ENCODE measurements at places on chromosomes 11 and 22.
A peak's percentile ranks its signal among the peaks of the same experiment; 100 is the strongest.

GRCh38 chr11:103609117-103610066 is 427.0 kb upstream of the DDI1 start:
- no peak for DNase-seq

- no peak for DNase-seq
Observed at GRCh38 chr11:78397398-78397797, 20.2 kb downstream of the GAB2 start.

DNA sequence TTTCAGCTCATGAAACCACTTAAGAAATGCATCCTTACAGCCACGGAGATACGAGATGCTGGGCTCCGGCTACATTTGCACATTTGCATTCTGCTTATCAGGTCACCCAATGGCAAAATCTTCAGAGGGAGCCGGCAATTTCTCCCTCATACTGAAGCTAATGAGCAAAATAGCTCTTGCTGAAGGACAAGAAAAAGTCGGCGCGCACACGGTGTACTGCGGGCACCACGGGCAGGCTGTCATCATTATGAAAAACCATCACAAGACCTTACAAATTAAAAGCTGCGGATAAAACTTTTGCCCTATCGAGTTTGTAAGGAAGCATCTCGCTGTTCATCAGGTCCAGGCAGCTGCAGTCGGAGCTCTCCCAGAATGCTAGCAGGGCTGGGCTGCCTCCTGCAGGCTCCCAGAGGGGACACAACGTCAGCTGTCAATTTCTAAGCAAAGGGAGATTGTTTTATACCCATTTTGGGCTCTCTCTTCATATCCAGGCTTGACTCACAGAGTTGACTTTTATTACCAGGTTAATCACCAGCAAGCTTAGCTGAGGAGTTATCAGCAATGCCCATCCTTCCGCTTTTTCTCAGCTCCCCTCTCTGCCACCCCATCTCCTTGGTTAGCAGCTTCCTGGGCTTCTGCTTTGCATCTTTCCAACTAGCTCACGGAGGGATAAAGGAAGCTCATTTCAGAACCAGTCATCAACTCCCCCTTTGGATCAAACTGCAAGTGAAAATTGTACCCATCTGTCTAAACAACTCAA is 375.1 kb downstream of the OPCML start:
- peak; percentile 20 for DNase-seq

DNA sequence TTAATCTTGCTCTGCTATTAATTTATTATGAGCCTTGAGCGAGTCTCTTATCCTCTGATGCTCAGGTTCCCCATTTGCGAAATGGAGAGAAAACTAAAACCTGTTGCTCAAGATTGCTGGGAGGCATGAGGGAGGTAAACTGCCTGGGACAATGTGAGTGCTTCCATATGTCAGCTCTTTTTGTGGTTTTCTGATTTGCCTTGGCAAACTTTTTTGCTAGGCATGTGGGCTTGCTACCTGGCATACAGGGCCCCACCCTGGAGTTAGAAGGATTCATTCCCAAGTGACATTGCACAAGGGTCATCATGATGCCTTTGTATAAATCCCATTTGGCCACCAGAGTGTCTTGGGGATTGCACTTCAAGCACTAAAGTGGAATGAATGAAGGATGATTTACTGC is 22.4 kb downstream of the TSPAN18 start:
- DNase-seq, result no peak

- no peak for DNase-seq
Observed at GRCh38 chr22:38218661-38219622, 17.1 kb downstream of the MAFF start.

GRCh38 chr11:121654259-121654842 is 201.6 kb upstream of the SORL1-AS1 start:
- DNase-seq, result no peak

DNA sequence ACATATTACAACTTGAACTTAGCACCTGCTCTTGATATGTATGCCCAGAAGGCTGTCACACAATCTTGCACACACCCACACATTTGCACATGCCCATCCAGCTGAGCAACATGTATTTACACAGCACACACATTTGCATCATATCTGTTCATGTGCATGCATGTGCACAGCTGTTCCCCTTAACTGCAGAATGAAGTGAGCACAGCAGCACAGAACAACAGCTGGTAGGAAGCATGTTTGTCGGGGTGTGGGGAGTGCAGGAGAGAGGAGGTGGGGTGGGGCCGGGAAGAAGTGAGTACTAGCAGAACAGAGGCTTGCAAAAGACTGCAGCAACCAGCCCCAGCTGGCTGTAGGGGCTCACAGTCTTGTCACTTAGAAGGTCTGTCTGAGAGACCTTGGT is 296.5 kb downstream of the KIRREL3 start:
- DNase-seq, result no peak

GRCh38 chr22:17596226-17596625 is 32.3 kb downstream of the ATP6V1E1 start:
- no peak for DNase-seq

DNA sequence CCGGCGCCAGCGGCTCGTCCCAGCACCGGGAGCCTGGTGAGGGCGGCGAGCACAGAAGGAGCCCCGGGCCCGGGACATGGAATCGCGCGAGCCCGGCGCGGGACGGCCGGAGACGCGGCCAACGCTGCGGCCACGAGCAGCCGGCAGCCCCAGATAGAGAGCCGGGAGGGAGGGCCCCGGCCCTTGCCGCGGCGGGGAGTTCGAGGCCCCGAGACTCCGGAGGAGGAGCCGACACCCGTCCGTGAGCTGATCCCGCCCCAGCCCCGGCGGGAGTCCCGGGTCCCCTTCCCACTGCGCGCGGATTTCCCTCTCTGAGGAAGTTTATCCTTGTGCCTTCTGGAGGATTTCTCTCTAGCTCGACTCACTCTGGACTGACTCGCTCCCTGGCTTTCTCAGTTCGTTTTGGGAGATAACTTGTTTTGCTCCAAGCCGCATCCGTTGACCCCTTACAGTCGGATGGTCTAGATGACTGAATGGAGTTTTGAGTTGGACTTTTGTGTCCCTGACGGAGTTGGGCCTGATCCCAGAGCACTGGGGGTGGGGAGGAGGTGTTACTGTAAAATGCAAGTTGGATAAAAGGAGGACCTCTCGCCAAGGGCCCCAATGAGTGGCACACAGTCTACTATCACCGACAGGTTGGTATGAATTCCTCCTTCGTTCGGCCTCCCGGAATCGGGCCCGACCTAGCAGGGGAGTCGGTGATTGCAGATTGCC is 585 bp downstream of the ARHGEF12 start:
- no peak for DNase-seq

GRCh38 chr11:120908461-120909181 is 115.3 kb upstream of the TBCEL start:
- DNase-seq, result no peak

GRCh38 chr11:15972838-15973237 is 383.5 kb downstream of the SOX6 start:
- no peak for DNase-seq

DNA sequence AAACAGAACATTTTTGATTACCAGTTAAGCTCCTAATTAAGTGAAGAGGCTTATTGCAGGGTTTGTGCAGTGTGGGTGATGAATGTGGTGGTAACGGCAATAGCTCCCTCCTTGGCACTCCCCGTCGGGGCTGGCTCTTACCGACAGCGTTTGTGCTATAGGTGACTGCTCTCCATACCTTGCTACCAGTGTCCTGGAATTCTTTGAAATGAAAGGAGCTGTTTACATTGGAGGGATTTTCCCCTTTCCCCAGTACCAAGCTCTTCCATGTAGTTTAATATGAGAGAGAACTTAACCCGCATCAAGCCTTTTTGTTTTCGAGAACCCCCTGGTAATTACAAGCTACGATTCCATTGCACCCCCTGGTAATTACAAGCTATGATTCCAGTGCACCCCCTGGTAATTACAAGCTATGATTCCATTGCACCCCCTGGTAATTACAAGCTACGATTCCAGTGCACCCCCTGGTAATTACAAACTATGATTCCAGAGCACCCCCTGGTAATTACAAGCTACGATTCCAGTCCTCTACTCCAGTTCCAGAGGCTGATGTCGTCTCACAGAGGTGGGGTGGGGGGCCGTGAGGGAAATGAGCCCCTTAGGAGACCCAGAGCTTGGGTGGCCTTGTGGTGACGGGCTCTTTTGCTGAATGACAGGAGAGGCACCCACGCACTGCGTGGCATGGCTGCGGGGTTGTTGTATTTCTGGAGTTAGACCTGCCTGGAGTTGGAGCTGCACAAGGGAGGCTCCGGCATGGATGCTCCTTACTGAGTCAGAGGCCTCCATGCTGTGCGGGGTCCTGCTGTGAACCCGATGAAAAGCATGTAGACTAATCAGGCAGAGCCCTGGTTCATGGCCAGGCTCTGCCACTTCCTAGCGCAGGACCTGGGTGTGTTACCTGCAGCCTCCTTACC is 205.3 kb downstream of the TBC1D22A start:
- DNase-seq, result no peak

- DNase-seq, result no peak
Observed at GRCh38 chr11:121595717-121596161, 143.0 kb upstream of the SORL1-AS1 start.

GRCh38 chr11:41784513-41785335 is 325.3 kb upstream of the LRRC4C start:
- DNase-seq, result no peak

- no peak for DNase-seq
Observed at GRCh38 chr11:66684635-66685034, 6.9 kb upstream of the RBM4B start.

DNA sequence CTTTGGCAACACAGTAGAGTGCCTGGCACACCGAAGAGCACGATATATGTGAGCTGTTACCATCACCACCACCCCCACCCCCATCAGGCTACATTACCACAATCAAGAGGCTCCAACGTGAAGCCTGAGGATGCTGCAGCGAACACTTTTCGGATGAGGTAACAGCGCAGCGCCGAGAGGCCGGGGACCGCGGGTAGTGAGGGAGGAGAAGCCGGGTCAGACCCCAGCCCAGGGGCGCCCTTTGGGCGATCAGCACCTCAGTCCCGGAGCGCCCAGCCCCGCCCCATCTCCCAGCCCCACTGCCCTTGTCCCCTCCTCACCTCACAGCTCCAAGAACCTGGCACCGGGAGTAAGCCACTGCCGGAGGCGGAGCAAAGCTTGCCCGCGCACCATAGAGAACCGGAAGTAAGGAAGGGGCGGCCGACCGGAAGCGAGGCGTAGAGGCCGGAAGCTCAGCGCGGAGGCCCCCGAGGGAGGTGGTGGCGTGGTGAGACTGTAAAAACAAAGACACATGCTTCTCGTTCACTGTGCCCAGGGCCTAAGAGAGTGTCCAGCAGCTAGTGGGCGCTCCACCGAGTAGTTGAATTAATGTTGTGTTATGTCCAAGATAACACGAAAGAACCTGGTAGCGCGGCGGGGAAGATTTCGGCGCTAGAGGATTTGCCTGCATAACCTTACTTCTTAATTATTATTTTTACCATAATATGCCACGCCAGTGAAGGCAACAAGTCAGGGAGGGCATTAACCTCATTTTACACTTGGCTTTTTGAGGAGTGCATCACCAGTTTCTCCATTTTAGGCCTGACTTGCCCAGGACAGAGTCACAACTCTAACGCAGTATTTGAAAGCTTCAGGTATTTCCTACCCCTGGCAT is at the start of gene THOC5:
Gene THOC5 (minus strand): TSS at position 407 of the 874 bp plus-strand sequence. CDS start 4,610 bp downstream, outside the sequence.
- peak; percentile 97 for DNase-seq

- DNase-seq, result no peak
Observed at GRCh38 chr22:37746366-37747079, 49.7 kb downstream of the TRIOBP start.

- DNase-seq, result no peak
Observed at GRCh38 chr22:40635043-40635939, 1.2 kb downstream of the MRTFA start.

- DNase-seq, result peak; percentile 16
Observed at GRCh38 chr11:6200975-6201374, 2.0 kb downstream of the OR52W1 start.

GRCh38 chr11:30489076-30489475 is 97.1 kb downstream of the MPPED2 start:
- no peak for DNase-seq

DNA sequence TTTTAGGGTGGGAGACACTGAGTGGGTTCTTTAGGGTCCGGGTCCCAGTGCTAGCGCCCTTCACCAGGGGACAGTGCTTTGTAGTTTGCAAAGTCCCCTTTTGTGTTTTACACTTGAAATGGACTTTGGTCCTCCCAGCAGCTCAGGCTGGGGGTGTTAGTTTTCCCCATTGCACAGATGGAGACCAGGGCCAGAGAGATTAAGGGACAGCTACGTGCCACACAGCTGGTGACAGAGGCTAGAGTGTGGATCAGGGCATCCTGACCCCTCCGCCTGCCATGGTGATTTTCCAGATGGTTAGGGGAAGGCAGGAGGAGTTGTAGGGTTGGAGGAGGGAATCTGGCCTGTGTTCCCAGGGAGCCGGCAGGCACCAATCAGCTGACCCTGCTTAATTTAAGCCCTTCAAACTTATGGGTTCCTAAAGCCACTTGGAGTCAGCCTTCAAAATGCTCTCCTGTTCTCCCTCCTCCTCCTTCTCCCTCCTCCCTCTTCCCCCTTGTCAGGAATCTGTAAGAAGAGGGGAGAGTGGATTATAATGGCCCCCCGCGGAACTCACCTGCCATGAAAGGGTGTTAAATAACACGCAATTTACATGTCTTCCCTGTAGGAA is 22.5 kb upstream of the MPPED1 start:
- DNase-seq, result no peak

- no peak for DNase-seq
Observed at GRCh38 chr11:69239641-69240040, 54.3 kb upstream of the MYEOV start.

DNA sequence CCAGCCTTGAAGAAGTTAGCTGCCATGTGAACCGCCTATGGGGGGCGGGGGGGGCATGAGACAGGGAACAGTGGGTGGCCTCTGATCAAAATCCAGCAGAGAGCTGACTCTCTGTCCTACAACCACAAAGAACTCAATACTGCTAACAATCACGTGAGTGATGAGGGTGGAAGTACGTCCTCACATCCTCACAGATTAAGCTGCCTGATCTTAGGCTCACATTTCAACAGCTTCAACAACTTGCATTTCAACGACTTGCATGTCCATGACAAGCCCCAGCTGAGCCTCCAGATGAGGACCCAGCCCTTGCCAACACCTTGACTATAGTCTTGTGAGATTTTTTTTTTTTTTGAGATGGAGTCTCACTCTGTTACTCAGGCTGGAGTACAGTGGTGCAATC is 51.6 kb downstream of the CLMP start:
- DNase-seq, result no peak
